ENCODE measurements at places on chromosomes 1 and 21. TPM values are rescaled to one million over a fixed set of nuclear protein-coding genes. Genes with fewer than 3 reads are reported as not detected.

Gene S100A8
- total RNA-seq: 1.4 TPM

Gene AMY2A
- 0.42 TPM for total RNA-seq

Gene NPPA
- not detected for total RNA-seq

Gene CA6
- total RNA-seq: not detected

Gene OR2T29
- not detected for total RNA-seq

Gene BSND
- total RNA-seq: not detected

DNA sequence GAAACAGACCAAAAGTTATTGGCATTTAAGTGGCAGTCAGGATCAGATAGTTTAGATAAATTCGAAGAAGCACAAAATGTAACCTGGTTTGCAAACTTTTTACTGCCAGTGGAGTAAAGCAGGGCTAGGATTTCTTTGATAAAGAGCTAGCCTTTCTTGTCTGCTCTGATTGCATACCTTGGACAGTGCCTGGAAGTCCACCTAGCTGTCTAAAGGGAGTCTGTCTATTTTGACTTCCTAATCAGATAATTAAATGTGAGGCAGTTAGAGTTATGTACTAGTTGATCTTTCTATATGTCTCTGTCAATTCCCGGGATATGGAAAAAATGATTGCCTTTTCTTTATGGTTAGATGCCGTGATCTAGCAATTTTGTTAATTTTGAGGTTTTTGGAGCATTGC, 4.1 kb downstream of the GPSM2 start:
- H3K36me3 ChIP-seq: no peaks in the 10 kb centered on the region
- DNase-seq: no peak
- no peak overlapping the region for H3K27ac ChIP-seq
- no peaks in the 10 kb centered on the region for H3K27me3 ChIP-seq
- H3K4me3 ChIP-seq: no peak overlapping the region

- DNase-seq: no peak
- H3K4me1 ChIP-seq: no peaks in the 10 kb centered on the region
- H3K36me3 ChIP-seq: no peaks in the 10 kb centered on the region
- no peak overlapping the region for H3K27ac ChIP-seq
- H3K27me3 ChIP-seq: no peaks in the 10 kb centered on the region
- no peak overlapping the region for H3K4me3 ChIP-seq
Measured at GRCh38 chr1:80365359-80366021, 1359.0 kb upstream of the ADGRL4 start.

DNA sequence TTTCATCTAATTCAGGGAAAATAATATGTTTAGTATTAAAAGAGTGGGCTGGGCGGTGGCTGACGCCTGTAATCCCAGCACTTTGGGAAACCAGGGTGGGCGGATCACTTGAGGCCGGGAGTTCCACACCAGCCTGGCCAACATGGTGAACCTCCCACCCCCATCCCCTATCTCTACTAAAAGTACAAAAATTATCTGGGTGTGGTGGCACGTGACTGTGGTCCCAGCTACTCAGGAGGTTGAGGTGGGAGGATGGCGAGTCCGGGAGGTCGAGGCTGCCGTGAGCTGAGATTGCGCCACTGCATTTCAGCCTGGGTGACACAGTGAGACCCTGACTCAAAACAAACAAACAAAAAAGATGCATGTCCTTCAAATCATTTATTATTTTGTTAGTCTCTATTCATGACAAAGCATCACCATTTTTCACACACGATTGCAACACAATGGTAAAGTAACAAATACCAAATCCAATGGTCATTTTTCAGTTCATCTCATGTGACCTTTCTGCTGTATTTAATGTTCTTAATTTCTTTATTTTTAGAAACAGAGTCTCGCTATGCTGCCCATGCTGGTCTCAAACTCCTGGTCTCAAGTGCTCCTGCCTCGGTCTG, 1.0 kb downstream of the MSH4 start:
- no peak overlapping the region for H3K27ac ChIP-seq
- no peaks in the 10 kb centered on the region for H3K27me3 ChIP-seq
- H3K36me3 ChIP-seq: peaks cover 30% of the 10 kb centered on the region
- H3K4me3 ChIP-seq: no peak overlapping the region
- no peak for DNase-seq

- no peaks in the 10 kb centered on the region for H3K36me3 ChIP-seq
- no peak overlapping the region for H3K27ac ChIP-seq
- no peaks in the 10 kb centered on the region for H3K27me3 ChIP-seq
- H3K4me3 ChIP-seq: no peak overlapping the region
Measured at GRCh38 chr1:26597629-26598039, 68.1 kb downstream of the RPS6KA1 start.

GRCh38 chr1:43962324-43962723, 7.5 kb upstream of the DPH2 start:
- H3K4me1 ChIP-seq: no peaks in the 10 kb centered on the region
- no peak overlapping the region for H3K27ac ChIP-seq
- H3K4me3 ChIP-seq: no peak overlapping the region
- no peaks in the 10 kb centered on the region for H3K27me3 ChIP-seq
- H3K36me3 ChIP-seq: peaks cover 4% of the 10 kb centered on the region
- DNase-seq: no peak

DNA sequence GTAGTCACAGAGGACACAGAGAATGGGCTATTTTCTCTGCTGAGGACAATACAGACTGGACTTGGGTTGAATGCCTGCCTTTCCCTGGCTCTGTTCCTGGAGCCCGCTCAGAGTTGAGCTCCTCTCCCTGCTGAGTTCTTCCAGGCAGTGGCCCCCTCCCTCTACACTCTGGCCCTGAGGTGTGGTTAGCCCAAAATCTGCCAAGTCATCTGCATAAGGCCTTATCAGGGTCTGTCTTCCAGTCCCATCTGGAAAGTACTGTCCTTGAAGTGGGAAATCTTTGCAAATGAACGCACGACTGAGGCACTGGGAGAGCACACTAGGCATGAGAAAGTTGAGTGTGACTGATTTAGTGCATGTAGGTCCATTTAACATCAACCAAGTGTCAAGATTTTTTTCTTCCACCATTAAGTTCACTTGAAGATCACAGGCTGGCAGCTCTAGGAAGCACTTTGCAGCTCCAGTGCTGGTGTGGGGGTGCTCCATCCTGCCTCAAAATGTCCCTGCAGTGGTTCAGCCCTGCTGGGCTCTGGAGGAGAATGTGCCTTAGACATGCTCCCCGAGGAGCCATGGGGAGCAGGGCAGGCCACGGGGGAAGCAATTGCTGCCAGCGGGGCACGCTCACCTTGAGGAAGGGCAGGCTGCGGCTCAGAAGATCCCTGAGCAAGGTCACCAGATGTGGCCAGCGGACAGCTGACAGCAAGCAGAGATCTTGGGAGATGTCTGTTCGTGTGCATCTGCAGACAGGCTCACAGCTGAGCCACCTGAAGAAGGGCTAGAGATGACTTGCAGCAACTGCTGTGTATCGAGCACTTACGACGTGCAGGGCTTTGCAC, 41.5 kb downstream of the IER5 start:
- H3K27me3 ChIP-seq: no peaks in the 10 kb centered on the region
- H3K27ac ChIP-seq: no peak overlapping the region
- no peaks in the 10 kb centered on the region for H3K36me3 ChIP-seq
- peaks cover 57% of the 10 kb centered on the region for H3K4me1 ChIP-seq
- no peak overlapping the region for H3K4me3 ChIP-seq

GRCh38 chr1:47351305-47351704, 17.7 kb downstream of the CMPK1 start:
- no peak for DNase-seq
- no peaks in the 10 kb centered on the region for H3K36me3 ChIP-seq
- no peak overlapping the region for H3K4me3 ChIP-seq
- H3K27ac ChIP-seq: no peak overlapping the region

GRCh38 chr1:9161963-9162362, 33.1 kb upstream of the GPR157 start:
- no peak for DNase-seq
- H3K36me3 ChIP-seq: no peaks in the 10 kb centered on the region
- H3K27ac ChIP-seq: no peak overlapping the region
- H3K27me3 ChIP-seq: peaks cover 4% of the 10 kb centered on the region
- no peak overlapping the region for H3K4me3 ChIP-seq
- peaks cover 39% of the 10 kb centered on the region for H3K4me1 ChIP-seq

DNA sequence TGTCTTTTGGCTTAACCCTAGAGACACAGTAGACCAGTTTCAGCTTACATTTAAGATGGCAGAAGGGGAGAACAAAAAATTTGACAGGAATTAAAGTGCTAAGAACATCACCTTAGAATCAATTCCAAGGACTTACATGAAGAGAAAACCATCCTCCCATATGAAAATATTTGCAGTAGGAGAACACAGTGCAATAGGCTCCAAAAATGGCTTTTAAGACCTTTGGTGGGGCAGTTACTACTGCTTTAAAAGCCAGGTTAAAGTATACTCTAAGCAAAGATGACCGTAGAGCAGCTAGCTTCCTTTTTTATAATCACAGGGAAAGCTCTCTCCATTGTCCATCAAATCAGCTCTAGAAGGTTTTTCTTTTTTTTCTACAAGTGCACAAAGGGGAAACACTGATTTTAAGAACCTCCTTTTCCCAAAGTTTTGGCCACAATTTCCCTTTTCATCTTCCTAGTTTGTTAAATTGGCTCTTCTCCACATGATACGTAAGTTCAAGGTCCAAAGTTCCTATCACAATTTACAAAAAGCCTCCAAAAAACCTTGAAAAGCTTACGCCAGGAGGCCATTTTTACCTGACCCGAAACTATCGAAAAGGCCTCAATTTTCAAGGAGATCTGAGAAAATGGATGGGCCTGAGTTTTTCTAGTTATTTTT, 3.3 kb downstream of the TXNIP start:
- no peaks in the 10 kb centered on the region for H3K27me3 ChIP-seq
- H3K4me1 ChIP-seq: peaks cover 5% of the 10 kb centered on the region
- H3K4me3 ChIP-seq: no peak overlapping the region
- no peak overlapping the region for H3K27ac ChIP-seq

DNA sequence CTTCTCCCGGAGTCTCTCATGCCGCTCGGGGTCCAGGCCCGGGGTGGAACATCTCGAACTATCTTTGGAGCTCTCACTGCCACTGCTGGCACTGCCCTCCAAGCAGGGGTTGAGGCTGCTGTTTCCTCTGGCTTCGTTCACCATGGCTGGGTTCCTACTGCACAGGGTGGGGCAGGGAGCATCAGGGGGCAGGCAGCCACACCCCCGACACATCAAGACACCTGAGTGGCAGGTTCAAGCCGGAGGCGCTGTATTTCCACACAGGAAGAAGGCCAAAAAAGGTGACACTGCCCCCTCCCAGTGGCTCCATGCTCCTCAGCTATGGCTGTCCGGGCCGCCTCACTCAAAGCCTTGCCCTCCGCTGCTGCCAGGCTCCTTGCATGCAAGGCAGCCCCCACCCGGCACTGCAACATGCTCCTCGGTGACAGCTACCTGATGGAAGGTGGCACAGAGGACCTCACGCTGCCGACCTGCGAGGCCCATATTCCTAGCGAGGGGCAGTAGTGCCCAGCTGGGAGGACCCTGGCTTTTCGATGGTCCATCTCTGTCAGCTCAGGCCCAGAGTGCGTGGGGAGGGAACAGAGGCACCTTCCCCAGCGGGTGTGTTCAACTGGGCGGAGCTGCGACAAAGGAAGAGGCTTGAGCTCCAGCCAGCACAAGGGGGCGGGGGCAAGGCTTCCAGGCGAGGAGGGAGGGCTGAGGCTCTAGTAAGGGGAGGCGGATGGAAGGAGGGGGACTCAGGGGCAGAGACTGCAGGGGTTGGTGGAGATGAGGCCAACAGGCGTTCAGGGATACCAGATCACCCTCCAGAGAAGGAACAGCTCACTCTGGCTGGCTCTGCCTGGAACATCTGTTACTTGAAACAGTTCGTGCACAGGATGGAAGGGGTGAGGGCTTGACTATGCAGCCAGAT, 2.5 kb downstream of the MTHFR start:
- no peaks in the 10 kb centered on the region for H3K27me3 ChIP-seq
- H3K4me1 ChIP-seq: peaks cover 64% of the 10 kb centered on the region
- no peaks in the 10 kb centered on the region for H3K36me3 ChIP-seq
- H3K27ac ChIP-seq: peak overlapping the region; percentile 54
- DNase-seq: peak; percentile 36
- H3K4me3 ChIP-seq: peak overlapping the region; percentile 50

All from HCT116 (cell line).